ENCODE measurements at places on chromosomes 6 and 20.
A peak's percentile ranks its signal among the peaks of the same experiment; 100 is the strongest.

DNA sequence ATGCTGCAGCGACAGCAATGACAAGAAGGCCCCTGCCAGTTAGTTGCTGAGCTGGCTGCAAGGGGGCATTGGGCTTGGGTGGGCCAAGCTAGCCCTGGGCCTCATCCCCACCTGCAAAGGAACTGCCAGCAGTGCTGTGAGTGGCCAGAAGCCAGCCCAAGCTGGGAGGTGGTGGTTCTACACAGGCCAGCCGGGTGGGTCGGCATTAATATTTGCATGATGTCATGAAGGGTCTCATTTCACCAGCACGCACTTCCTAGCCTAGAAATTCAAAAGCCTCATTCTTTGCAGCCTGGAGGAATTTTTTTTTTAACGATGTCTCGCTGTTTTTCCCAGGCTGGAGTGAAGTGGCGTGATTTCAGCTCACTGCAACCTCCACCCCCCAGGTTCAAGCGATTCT, 62.0 kb downstream of the IYD start:
- DNase-seq = no peak

- DNase-seq = no peak
Observed at GRCh38 chr6:54515713-54516112, 207.5 kb downstream of the TINAG start.

GRCh38 chr6:95741045-95741444, 163.7 kb downstream of the MANEA start:
- no peak for DNase-seq

GRCh38 chr6:13531956-13532355, 42.4 kb upstream of the SIRT5 start:
- DNase-seq = no peak

GRCh38 chr6:75101896-75102295, 104.0 kb downstream of the COL12A1 start:
- DNase-seq = no peak

- no peak for DNase-seq
Observed at GRCh38 chr6:36980129-36980528, 5.9 kb downstream of the MTCH1 start.

GRCh38 chr6:106128981-106129781, 43.0 kb downstream of the PRDM1 start:
- DNase-seq = no peak

GRCh38 chr6:170084166-170084730, 206.6 kb downstream of the DLL1 start:
- DNase-seq = no peak

- no peak for DNase-seq
Observed at GRCh38 chr20:21114584-21114983, 8.4 kb upstream of the LINC00237 start.

DNA sequence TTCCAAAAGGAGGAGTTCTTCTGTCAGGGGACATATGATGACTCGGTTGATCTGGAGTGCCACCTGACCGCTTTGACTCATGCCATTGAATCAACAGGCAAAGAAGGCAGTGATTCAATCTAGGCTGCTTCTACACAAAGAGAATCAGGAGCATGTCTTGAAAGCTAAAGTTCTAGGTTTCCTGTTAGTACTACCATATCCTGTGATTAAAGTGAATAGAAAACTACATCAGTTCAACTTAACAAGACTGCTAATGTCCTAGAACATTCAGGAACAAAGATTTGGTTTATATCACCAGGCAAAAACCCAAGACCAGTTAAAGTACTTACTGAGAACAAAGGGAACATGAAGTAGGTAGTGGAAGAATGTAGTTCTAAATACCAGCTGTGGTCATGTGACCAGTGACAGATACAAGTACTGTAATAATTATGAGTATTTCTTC, 216.8 kb upstream of the SGK1 start:
- DNase-seq = no peak

DNA sequence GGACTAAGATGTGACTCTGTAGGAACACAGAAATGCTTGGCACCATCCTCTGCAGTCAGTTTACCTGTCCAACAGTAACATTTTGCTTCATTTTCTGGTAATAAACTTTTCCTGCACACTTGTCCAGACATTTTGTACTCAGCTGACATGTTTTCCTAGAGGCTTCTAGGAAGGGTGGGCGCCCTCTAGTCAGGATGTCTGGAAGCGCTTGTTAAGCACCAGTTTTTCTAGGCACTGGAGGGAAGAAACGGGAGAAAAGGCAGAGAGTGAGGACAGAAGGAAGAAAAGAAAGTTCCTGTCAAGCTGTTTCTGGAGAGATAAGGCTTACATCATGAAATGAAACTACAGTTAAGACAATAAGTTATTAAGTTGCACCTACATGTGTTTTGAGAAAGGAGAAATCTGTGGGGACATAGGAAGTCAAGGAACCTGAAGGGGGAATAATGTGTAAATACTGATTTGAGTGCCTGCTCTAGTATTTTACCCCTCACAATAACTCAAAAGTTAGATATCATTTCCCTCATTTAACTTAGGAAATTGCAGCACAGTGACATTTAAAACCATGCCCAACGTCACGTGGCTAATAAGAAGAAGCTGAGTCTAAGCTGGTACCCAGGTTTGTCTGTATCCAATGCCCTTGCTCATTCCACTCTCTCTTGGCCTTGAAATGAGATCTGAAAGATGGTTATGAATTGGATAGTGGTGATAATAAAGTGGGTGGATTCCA, 42.7 kb upstream of the TNFRSF21 start:
- no peak for DNase-seq

GRCh38 chr6:51028276-51028675, 209.6 kb downstream of the TFAP2B start:
- DNase-seq = no peak

- no peak for DNase-seq
Observed at GRCh38 chr20:598133-598850, 11.8 kb downstream of the TCF15 start.

GRCh38 chr6:23212398-23212797, 643.0 kb downstream of the HDGFL1 start:
- no peak for DNase-seq

DNA sequence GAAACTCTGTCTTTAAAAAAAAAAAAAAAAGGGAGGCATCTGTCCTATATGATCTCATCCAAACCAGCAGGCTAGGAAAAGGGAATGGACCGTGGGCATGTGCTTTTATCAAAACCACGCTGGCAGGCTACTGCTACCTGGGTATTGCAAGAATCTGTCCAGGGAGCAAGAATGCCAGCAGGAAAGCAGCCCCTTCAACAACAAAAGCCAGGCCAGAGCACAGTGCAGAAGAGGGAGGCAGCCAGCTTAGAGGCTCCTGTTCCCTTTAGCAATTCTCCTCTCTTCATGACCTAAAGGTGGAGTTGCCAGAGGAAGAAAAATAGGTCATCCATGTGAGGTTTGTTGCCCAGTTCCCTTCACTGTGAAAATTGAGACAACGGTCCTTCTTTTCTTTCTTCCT, 18.2 kb downstream of the TBC1D20 start:
- DNase-seq = no peak

DNA sequence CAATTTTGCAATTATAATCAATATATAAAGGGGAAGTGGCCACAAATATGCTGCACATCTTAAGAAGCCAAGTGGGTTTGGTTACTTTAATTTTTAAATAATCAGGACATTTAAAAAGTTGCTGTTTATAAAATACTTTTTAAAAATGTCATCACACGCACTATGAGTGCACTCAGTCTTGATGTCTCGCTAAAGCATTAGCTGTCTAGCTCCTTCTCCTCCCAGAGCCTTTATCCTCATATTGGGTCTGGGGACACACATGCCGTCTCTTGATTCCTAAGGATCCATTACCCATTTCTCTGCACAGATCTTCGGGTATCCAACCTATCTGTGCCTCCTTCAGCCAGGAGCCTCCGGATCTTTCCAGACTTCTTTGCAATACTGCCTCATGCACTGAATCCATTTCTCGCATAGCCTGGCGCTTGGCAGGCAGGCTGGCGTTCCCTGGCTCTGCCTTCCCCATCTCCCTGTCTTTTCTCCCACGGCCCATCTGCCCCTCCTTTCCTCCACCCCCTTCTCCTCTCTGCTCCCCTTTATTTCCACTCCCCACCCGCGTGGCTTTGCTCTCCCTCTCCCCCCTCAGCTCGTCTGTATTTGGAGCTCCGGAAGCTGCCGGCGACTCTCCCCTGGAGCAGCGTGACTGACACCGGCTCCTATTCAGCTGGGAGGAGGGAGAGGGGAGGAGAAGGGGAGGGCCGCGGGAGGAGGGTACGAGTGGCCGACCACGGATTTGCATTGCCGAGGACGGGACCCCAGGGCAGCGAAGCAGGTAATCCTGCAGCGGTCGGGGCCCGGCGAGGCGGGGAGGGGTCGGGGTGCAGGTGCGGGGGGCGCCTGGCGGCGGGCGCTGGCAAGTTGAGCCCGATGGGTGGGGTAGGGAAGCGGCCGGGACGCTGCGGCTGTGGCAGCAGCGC, at the start of gene CAP2:
Gene CAP2 (plus strand): TSS at position 618 of the 914 bp plus-strand sequence. CDS start 27,961 bp downstream, outside the sequence.
- DNase-seq = no peak

DNA sequence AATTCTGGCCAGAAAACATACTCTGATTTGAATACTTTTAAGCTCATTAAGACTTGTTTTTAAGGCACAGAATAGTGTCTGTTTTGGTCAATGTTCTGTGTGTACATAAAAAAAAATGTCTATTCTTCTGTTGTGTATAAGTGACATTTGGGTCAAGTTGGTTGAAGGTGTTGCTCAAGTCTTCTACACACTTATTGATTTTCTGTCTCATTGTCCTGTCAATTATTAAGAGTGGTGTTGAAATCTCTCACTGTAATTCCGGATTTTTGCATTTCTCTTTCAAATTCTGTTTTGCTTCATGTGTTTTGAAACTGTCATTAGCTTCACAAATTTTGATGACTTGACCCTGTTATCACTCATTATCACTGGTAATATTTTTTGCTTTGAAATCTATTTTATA, 37.5 kb upstream of the EPM2A start:
- DNase-seq = no peak

- DNase-seq = no peak
Observed at GRCh38 chr6:80974579-80974978, 777.9 kb downstream of the TENT5A start.

GRCh38 chr6:74408844-74409243, 712.8 kb downstream of the CD109 start:
- no peak for DNase-seq

DNA sequence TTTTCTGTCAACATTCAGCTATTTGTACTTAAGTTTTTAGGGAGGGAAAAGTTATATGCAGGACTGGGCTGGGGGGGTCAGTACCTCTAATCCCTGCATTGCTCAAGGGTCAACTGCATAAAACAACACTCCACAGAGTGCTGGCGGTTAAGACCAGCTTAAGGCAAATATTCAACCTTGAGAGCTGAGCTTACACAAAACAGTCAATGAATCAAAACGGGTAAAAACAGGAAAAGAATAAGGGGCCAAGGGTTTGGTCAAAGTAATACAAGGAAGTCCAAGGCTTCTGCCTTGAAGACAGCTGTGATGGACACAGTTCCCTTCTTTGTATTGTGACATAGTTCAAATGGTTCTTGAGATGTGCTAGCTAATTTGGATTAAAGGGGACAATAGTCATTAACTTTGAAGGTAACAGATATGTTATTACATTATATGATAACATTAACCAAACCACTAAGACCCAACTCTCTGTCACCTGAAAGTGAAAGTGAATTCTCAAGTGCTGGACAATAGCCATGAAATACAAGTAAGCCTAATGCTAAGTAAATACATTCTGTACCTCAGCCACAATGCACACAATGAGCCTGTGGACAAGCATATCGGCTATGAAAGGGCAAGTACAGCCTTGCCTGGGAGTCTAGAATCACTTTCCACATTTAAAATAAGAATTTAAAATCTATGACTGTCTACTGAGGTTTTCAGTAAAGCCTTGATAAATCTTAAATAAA, 106.8 kb downstream of the PDE10A start:
- no peak for DNase-seq

GRCh38 chr6:117550078-117550600, 52.2 kb downstream of the GOPC start:
- no peak for DNase-seq

- no peak for DNase-seq
Observed at GRCh38 chr6:95091823-95092436, 485.4 kb upstream of the MANEA start.

DNA sequence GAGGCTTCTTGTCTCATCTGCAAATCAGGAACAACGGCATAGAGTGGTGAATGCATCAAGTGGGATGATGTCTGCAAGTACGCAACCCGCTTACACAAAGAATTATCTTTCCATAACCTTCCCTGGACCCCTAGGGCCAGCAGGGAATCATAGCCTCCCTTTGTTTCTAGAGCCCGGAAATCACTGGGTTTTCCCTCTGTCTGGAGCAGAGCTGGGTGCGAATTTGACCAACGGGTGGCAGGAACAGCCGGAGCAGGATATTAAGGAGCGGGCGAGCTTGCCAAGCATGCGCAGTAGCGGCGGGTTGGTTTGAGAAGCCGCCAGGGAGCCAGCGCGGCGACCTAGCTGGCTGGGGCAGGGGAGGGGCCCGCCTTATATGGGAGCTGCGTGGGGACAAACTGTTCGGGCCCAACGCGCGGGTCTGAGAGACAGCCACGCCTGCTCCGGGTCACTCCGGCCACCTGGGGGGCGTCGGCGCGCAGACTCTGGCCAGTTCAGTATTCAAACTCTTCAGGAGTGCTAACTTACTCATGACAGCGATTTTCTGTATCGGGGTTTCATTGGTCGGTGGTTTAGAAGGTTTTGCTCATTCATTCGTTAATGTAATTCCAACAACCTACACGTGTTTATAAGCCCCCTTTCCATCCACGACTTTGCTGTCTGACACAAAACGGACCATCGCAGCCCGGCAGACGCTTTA, 1.6 kb upstream of the KIF16B start:
- peak; percentile 63 for DNase-seq

DNA sequence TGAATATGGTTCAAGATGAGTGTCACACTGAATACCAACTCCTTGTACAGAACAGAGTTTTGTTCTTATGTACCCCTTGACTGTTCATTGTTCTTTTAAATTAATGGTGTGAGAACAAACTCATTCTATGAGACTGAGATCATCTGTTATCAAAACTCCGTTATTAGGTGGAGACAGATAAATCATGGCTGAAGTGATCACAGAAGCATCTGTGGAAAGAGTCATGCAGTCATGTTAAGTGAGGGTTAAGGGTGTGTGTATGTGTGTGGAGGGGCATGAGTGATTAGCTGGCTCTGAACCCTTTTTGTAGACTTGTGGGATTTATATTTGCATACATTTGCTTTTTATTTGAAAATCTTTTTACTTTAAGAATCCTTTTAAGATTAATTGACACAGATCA, 24.7 kb downstream of the ADGRG6 start:
- no peak for DNase-seq

GRCh38 chr6:111992851-111993250, 61.1 kb upstream of the CCN6 start:
- peak; percentile 24 for DNase-seq

DNA sequence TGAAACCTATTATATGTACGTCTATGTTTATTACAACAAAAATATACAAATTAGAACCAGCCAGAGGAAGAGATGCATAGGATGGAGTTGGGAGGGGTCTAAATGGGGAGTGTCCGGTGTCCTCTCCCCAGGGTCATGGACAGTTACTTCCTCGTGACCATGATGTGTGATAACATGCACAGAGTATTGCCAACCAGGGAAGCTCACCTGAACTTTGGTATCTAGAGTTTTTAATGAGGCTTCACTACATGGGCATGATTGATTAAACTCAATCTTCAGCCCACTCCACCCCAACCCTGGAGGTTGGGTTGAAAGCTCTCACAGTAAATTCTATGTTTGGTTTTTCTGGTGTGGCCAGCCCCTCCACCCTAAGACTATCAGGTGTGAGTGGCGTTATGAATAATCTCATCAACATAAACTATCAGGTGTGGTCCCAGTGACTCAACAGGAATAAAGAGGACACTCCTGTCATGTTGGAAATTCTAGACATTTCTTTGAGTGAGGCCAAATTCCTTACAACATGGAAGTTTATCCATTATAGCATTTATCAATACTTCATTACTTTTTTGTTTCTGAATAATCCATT, 36.4 kb upstream of the FKBP1A start:
- DNase-seq = no peak

GRCh38 chr6:113647143-113647889, 209.8 kb upstream of the MARCKS start:
- no peak for DNase-seq
